Activated naive CD8-positive, alpha-beta T cell treated with anti-CD3 and anti-CD28 coated beads, Interleukin-2, amount 50 U/mL, for 16 hours (primary cell): ENCODE measurements at places on chromosomes 11 and 22.

- DNase-seq = no peak
Observed at GRCh38 chr11:30619767-30620166, 33.6 kb upstream of the MPPED2 start.

DNA sequence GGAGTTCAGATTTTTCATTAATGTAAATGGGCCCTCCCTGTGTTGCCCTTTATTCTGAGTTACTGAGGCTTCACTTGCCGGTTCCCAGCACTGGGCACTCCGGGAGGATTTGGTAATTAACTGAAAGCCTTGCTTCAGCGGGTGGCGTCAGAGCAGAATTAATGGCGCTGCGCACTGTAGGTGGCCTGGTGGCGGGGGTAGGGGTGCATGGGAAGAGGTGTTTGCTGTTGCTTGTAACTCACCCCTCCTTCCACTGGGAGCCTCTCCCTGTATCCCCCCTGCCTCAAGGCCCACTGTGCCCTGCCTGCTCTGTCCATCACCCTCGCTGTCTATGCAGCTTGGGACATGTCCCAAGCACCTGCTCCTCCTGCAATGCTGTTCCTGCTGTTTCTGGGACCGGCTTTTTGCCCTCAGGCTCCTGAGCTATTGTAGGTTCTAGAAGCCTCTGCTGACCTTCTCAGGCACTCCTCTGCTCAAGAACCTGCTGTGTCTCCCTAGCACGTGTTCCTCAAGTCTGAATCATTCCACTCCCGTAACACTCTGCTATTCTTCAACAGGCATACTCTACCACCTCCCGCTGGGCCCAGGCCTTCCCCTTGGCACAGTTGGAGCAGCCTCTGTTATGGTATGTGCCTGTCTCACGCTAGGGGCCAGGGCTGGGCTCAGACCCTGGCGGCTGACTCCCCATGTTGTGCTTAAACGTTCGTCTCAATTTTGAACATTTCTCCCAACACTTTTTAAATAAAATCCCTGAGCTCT lies 24.4 kb downstream of the ARHGAP8 start:
- no peak for DNase-seq

DNA sequence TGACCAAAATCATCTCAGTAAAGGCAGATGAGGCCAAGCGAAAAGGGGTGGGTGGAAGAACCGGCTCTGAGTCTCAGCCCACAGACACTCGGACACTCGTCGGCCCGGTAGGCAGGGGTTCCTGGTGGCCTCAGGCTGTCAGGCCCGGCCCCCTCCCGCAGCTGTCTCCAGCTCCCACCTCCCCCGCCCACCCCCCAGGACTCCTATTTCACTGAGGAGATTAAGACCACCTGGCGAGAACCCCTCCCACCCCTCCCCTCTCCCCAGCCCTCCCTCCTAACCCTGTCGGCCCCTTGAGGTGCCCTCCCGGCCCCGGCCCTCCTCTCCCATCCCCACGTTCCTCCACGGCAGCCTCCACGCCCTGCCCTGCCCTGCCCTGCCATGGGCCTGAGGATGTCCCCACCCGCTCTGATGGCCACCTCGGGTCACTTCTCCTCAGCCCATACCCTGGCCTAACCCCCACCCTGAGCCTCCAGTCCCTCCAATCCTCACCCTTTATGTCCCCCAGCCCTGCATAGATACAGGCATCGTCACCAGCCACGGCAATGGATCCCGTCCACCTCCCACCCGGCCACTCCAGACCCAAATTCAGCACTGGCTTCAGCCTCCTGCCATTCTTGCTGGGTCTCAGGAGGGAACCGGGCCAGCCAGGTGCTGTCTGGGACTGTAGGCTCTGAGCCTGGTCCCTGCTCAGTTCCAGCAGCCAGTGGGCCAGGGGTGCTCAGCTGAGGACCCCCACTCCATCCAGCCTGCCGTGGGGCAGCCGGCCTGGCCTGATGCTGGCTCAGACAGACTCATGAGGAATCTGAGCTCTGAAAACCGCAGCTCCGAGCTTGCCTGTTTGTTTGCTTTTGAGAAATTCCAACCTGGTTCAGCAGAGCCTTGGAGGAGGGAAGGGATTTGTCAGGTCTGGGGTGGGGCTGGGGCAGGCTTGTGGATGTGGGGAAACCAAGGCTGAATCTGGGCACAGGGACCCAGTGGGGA lies 9.8 kb upstream of the TBX1 start:
- no peak for DNase-seq

GRCh38 chr11:24078018-24078417 lies 418.8 kb upstream of the LUZP2 start:
- DNase-seq = no peak

DNA sequence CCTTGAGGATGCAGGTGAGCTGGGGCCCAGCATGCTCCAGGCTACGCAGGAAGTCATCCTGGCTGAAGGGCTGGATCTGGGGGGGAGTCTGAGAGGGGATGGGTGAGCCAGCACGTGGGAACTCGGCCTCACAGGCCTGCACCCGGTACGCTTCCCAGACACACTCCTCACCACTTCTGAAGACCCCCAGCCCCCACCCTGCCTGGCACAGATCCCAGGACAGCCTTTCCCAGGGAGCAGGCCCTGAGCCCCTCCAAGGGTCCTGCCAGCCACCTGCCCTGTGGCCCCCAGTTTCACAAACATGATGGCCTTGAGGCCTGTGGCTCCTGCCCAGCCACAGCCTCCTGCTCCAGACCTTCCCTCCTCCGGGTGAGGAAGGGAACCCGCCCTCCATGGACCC lies 5.6 kb upstream of the PLXNB2 start:
- no peak for DNase-seq
